ENCODE measurements at places on chromosomes 1 and 21.

DNA sequence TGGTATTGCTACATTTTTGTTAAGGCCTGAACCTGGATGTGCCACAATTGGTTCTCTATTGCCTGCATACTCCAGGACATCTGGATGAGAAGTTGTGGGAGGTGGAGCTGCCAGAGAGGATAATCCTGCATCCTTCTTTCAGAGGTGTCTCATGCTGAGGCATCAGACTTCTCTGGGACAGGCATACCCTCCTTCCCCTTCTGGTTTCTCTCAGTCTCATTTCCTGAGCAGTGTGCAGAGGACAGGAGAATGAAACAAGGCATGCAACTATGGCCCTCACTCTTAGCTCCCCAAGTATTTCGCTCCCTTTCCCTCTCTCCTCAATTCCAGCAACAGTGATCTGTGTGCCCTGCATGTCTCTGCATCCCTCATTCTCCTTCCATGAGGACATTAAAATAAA, 7.6 kb upstream of the RGSL1 start:
- no peak for DNase-seq

DNA sequence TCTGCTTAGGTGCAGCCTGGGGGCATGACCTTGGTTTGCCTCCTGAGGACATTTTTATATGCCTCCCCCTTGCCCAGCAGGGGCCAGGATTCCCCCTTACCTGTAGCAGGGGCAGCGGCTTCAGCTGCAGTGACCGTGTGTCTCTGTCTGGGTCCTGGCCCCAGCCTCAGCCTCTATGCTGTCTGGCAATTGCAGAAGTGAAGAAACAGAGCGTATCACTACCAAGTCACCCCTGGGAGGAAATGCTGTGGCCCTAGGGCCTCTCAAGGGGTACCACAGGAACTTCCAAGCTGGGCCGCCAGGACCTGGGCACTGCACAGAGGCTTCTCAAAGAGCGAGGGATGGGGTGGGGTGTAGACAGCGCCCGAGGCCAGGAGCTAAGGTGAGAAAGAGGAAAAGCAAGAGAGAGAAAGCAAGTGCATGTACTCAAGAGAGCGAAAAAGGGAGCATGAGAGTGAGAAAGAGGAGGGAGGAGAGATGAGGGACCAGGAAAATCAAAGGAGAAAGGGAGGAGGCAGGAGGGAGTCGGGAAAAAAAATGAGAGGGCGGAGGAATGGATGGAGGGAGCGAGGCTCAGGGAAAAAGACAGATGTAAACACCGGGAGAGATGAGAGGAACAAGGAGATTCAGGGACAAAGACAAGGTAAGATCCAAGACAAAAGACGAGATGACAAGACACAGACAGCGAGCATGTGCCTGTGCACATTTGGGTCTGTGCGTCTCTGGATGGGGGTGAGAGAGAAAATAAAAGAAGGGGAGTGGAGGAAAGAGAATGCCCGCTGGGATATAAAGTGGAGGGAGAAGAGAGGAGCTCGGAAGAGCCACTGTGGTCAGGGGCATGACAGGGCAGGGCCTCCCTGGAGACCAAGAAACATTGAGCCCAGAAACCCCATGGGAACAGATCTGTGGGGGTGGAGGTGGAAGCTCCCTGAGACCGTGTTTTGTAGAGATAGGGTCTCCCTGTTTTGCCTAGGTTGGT, at the start of gene PTAFR:
Gene PTAFR, minus strand, starts transcription at position 199 of the 979 bp plus-strand sequence. CDS start 25,669 bp downstream, outside the sequence.
- no peak for DNase-seq

DNA sequence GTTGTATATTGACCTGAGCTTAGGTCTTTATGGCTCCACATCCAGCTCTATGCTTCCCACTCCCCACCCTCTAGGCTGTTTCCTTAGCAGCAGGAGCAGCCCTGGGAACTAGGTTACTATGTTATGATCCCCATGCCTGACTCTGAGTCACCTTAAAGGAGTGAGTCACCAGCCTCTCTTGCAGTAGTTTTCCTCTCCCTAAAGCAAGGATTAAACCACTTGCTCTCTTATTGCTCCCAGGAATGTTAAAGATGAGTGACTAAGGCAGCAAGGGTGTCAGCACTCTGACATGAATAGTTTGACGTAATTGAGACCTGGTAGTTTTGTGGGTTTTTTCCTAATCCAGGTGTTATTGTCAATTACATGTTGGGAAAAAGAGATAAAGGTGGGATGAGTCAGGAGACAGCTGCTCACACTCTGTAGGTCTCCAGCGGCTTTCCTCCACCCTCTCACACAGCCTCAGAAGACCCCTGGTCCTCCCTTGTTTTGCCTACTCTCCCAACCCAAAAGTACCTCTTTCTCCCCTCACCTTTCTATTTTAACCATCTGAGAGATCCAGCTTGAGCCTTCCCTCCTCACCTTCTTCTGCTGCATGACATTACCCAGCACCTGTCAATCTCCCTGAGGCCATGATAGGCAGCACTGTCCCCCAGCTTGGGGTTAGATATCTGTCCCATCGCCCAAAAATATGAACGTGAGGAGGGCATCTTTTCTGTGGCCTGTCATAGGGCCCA, 369.1 kb upstream of the VAMP3 start:
- no peak for DNase-seq

DNA sequence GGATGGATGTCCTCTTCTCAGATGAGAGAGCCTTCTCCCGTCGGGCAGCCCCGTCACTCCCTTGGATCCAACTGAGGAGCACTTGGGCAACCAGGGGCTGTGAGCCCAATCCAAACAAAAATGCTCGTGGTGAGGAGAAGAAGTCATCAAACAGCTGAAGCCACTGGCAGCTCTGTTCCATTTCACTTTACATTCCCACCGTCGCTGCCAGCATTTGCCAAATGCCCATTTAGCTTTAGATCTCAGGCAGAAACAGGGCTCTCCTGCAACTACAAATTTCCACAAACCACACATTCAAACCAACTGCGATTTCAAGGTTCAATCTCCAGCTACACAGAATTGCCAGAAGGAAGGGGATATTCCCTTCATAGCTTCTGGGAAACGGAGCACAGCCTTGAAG, 634.6 kb downstream of the SMYD3 start:
- no peak for DNase-seq

DNA sequence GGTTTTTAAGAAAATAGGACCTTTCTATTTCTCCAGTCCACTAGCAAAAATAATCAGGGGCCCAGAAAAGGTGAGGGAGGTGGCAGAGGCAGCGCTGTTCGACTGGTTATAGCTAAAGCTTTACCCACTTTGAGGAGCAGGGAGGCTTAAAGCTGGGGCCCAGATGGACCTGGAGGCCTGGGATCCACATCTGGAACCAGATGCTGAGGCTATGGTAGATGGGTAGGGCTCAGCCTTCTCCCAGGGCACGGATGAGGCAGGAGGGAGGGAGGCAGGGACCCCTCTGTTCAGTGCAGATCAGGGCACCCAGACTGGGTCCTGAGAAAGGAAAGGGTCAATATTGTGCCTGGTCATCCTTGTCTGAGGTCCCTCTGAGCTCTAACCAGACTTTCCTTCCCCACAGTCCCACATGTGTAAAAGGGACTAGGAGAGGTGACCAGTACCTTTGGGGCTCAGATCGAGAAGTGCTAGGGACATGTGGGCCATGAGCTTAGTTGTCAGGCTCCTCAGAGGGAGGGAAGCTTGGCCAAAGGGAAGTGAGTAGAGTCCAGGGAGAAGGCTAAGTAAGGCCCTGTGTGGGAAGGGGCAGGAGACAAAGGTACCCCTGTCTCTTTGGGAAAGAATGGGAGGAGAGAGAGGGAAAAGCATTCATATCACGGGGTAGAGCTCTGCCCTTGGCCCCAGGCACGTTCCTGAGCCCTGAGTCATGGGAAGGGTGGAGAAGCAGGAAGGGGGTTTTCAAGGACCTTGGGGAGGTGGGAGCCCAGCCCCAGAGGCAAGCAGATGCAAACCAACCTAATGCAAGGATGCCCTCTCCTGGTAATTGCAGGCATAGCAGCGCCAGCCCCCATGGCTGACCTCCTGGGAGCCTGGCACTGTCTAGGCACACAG, 15.4 kb downstream of the LMNA start:
- peak; percentile 88 for DNase-seq

GRCh38 chr1:8816831-8817411, 519 bp downstream of the RERE start:
- peak; percentile 23 for DNase-seq

- no peak for DNase-seq
These were observed 45.6 kb downstream of the RHBG start for GRCh38 chr1:156414461-156415064.

DNA sequence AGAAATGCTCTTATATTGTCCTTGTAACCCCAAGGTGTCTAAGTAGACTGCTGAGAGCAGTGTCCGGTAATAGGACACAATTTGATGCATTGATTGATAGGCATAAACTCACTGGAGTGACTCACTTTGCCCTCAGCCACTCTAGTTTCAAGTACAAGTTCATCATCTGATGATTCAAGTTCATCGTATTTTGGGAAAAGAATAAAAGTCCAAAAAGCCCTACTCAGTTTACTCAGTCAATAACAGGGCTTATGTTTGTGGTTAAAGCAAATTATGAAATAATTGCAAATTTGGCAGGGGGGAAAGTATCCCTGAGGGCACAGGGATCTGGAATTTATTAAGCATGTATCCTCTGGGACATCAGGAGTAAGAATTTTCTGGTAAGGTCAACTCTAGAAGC, 7.6 kb upstream of the ATF3 start:
- no peak for DNase-seq

DNA sequence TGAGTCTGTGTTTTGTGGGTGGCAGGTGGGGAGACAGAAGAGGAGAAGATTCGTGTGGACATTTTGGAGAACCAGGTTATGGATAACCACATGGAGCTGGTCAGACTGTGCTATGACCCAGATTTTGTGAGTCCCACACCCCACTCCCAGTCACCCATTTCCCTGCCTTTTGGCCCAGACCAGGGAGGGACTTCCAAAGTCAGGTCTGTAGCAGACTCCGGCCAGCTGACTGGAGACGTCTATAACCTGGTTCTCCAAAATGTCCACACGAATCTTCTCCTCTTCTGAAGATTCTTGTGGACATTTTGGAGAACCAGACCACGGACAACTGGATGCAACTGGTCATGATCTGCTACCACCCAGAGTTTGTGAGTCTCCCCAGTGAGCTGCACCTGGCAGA, 1.6 kb downstream of the GSTM5 start:
- DNase-seq = no peak

GRCh38 chr1:207578796-207579435, 66.0 kb upstream of the CR1L start:
- no peak for DNase-seq

Data from posterior cingulate gyrus (tissue), 11 donors.